ENCODE measurements at places on chromosomes 7 and 10.

- no peak for DNase-seq
Measured at GRCh38 chr7:133303931-133304330, 51.1 kb downstream of the EXOC4 start.

- DNase-seq, result no peak
Measured at GRCh38 chr7:1344421-1344820, 111.7 kb downstream of the UNCX start.

GRCh38 chr7:333393-333764 is 43.4 kb downstream of the FOXL3 start:
- peak; percentile 62 for DNase-seq

DNA sequence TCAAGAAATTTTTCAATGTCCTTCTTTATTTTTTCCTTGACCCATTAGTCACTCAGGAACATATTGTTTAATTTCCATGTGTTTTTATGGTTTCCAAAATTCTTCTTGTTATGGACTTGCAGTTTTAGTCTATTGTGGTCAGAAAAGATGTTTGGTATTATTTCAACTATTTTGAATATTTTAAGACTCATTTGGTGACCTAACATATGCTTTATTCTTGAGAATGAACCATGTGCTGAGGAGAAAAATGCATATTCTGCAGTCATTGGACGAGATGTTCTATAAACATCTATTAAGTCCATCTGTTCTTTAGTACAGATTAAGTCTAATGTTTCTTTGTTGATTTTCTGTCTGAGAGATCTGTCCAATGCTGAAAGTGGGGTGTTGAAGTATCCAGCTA is 42.3 kb upstream of the MDFIC start:
- no peak for DNase-seq

GRCh38 chr10:80454513-80455460 is 677 bp downstream of the TSPAN14 start:
- DNase-seq, result peak; percentile 79

GRCh38 chr10:124017729-124018128 is 75.7 kb downstream of the CHST15 start:
- no peak for DNase-seq

GRCh38 chr7:130305433-130306042 is 12.6 kb downstream of the CPA4 start:
- DNase-seq, result peak; percentile 37

DNA sequence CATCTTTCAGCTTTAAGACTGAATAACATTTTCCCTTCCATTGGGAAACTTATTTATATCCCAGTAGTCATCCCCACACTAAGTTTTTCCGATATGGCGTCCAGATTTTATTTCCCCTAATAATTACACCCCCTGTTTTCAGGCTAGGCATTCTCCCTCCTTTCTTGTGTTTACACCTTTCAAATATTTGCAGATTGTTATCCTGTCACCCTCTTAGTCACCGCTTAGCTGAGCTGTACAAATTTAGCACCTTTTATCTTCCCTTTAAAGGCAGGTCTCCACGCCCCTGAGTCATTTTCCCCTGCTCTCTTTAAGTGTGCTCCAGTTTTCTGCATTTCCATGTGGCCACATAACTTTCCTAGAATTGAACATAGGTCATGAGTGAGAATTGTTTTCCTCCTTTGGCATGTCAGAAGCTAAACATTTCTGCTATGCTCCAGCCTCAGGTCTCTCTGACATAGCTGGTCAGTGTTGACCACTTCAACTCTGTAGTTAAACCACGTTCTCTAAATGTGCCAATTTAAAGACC is 47.4 kb downstream of the LRRC4 start:
- no peak for DNase-seq

DNA sequence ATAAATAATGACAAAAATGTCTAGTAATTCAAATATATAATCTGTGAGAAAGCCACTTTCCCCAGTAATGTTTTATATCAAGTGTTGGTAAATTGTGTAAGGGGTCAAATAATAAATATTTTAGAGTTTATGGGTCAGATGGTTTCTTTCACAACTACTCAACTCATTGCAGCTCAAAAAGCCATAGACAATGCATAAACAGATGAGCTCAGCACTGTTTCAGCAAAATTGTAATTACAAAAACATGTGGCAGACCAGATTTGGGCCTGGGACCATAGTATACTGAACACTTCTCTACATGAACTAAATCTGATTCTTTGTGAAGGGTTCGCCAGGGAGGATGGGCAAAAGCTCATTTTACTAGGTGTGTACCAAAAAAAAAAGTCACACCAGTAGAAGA is 460.8 kb downstream of the NRG3 start:
- DNase-seq, result no peak

GRCh38 chr7:71482284-71482683 is 350.3 kb downstream of the GALNT17 start:
- no peak for DNase-seq

- DNase-seq, result no peak
Measured at GRCh38 chr7:157465891-157466866, 129.4 kb downstream of the DNAJB6 start.

- no peak for DNase-seq
Measured at GRCh38 chr10:102834143-102834542, 3.1 kb downstream of the CYP17A1 start.

- DNase-seq, result no peak
Measured at GRCh38 chr7:97513326-97513725, 218.6 kb upstream of the TAC1 start.

GRCh38 chr10:6062101-6062771 is at the start of gene IL2RA:
IL2RA (minus strand) TSS chr10:6062367; CDS start chr10:6062151, 216 bp downstream.
- no peak for DNase-seq

DNA sequence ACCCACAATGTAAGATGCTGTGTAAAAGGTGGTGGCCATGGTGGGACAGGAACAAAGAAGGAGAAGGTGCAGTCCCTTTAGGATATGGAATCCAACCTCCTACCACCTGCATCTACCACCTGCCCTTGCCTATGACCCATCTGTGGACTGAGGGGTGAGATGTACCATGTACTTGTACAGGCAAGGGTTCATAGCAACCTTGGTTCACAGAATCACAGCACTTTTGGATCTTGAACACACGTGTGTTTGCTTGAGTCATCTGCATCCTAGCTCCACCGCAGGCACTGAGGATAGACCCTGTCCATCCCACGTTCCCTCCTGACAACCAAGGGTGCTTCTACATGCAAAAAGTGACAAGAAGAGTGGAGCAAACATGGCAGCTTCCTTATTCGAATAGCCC is 162.3 kb downstream of the GFRA1 start:
- DNase-seq, result no peak

GRCh38 chr10:124691002-124691401 is 53.2 kb downstream of the FAM53B start:
- DNase-seq, result no peak

- DNase-seq, result peak; percentile 6
Measured at GRCh38 chr7:30927559-30927958, 15.9 kb downstream of the AQP1 start.

- no peak for DNase-seq
Measured at GRCh38 chr7:80608336-80608735, 30.1 kb upstream of the CD36 start.

DNA sequence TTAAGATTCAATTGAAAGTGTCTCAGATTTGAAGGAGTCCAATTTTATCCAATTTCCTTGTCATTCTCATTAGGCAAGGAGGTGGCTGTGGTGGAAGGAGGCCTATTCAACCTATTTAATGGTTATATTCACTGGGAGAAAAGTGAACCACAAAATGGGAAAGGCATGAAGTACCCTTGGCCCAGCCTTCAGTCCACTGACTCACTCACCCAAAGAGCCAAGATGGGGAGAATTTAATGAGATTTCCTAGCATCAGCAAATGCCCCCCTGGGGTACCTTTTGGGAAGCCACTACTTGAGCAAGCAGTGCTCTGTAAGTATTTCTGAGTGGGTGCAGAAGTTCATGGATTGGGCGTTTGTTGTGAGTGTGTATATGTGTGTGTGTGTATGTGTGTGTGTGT is 144.1 kb downstream of the NRP1 start:
- no peak for DNase-seq

- DNase-seq, result no peak
Measured at GRCh38 chr10:89861584-89862301, 160.4 kb downstream of the KIF20B start.

DNA sequence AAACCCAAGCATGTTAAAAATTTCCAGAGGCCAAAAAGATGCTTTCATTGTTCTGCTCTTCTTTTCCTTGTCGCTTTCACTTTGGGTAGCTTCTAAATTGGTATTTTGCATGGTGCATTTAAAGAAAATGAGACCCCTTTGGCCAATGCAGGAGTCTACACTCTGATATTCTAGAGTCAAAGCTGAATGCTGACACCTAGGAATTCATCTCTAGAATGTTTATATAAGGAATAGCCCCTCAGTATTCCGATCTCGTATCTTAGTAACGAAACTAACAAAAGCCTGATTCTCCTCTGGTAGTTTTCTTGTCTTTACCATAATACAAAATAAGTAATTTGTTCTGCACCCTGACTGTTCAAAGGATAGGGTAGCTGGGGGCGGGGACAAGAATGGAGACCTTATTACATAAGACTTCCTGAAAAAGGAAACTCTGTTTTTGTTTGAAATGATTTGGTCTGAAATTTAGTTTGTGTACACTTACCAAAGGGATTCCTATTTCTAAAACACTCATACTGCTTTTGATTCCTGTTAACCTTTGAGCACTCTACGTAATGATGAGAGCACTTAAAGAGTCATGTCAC is 17.1 kb downstream of the IKZF1 start:
- DNase-seq, result no peak

GRCh38 chr7:109835577-109835976 is 1255.3 kb upstream of the LRRN3 start:
- DNase-seq, result no peak

GRCh38 chr7:57354195-57354594 is 95.8 kb upstream of the ZNF716 start:
- no peak for DNase-seq

DNA sequence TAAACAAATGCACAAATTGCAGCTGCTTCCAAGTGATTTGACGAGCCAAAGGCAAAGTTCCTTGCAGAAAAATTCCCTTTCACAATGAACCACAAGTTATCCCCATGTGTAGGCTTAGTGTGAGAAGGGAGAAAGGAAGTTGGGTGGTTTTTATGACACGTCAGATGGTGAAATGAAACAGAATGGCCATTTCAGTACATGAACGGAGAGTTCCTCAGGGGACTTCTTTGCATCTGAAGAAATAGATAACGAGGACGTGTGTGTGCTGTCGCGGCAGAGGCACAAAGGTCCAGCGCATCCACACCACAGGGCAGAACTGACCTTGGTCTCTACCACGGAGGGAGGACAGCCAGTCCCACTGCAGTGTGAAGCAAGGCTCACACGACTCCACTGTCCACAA is 135.9 kb downstream of the PAXIP1 start:
- DNase-seq, result no peak

DNA sequence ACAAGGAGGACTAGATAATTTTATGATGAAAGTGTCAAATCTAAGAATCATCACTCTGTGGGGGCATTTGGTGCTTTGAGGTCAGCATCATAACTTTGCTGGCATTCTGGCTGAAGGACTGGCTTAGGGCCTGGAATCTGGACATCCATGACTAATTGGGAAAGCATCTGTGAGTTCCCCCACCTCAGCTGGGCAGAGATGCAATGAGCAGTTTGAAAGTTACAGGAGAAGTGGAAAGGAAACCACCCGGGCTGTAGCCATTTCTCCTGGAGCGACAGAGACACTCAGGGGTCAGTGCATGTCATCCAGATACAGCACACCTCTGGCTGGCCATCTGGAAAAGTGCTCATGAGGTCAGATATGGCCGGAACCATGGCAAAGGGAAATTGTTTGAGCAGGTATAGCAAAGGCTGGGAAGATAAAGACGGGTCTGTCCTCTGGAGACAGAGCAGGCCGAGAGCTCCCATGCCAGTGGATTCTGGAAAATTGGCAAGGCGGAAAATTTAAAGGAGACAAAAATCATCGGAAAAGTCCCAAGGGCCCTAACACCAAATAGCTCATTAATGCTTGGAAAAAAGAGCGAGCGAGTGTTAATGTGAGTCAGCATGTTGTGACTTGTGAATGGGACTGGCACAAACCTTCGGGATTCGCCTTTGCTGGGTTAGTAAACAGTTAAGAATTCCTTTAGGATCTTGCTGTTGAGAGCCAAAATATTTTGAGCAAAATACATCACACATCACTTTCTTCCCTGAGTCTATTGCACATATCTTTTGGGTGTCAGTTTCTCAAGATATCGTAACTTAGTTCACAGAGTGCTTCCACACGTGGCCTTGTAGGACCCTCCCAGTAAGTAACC is 188.4 kb upstream of the AGK start:
- DNase-seq, result peak; percentile 32

DNA sequence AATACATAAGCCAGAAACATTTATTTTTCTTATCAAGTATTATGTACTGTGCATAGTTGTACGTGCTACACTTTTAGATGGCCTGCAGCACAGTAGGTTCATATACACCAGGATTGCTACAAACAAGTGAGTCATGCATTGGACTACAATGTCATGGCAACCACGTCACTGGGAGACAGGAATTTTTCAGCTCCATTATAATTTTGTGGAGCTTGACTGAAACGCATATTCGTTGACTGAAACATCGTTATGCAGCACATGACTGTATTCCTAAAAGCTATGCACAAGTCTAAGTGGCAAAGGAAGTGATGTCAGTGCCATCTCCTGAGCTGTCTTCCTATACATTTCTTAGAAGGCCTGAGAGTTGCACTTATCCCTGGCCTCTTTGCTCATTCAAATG is 871.8 kb downstream of the IPMK start:
- no peak for DNase-seq

DNA sequence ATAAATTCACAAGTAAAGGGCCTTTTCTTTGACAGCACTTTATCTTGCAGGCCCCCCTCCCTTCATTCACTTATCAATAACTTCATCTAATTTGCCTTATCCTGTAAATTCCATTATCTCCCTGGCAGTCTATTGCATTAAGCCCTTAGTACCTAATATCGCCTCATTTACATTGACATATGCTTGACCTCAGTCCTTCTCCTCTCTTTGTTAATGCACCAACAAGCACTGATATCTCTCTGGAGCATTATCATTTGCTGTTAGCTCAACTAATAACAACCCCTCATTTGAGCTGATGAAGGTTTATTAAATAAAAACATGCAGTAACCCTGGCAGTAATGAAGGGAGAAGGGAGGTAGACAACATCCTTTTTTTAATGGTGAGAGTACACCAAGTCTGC is 46.8 kb downstream of the EXOC4 start:
- DNase-seq, result peak; percentile 30

DNA sequence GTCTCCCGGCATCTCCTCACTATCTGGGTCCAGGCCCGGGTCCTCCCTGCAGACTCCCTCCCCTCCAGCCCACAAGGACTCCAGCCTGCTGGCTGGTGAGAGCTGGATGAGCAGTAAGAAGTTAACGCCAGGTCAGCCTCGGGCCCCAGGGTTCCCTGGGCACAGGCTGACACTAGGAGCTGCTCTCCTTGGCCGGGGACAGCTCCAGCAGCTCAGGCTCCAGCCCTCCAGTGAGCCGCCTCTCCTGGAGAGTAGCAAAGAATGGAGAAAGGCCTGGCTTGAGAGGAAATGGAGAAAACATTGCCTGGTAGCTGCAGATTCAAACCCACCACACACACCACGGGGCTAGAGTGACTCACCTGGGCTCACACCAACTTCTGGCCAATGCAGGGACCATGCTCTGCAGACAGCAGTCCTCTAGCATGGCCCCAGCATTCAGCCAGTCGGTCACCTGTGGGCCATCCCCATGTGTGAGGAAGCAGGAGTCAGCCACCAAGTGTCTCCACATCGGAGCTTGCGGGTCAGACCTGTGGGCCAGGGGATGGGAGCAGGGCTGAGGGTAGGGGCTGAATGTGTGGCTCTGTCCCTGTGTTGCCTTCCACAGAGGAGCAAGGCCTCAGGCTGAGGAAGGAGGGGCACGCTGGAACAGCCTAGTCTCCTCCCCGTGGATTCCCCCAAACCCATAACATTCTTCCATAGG is 6.5 kb downstream of the SAP25 start:
- DNase-seq, result no peak

- no peak for DNase-seq
Measured at GRCh38 chr7:80393786-80394185, 118.1 kb downstream of the GNAT3 start.

- no peak for DNase-seq
Measured at GRCh38 chr7:39745320-39745719, 121.9 kb downstream of the RALA start.
